ENCODE measurements at places on chromosomes 16 and 17.
A peak's percentile ranks its signal among the peaks of the same experiment; 100 is the strongest.

GRCh38 chr17:9912121-9913099 lies 7.3 kb upstream of the RCVRN start:
- DNase-seq = no peak

GRCh38 chr17:76554131-76554530 lies 14.3 kb downstream of the PRCD start:
- peak; percentile 82 for DNase-seq

DNA sequence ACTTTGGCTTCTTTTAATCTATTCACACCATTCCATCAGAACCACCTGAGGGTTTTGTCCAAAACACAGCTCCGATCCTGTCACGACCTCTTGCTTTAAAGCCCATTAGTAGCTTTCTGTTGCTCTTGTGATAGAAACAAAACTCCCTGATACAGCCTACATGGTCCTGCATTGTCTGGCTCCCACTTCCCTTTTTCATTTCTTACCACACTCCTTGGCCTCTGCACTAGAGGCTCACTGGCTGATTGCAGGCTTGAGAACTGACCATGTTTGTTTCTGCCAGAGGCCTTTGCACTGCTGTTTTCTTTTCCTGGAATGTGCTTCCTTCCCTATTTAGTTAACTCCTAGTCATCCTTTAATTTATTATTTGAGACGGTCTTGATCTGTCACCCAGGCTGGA lies 23.7 kb downstream of the IST1 start:
- no peak for DNase-seq

GRCh38 chr17:2593821-2594721 lies 617 bp downstream of the PAFAH1B1 start:
- DNase-seq = peak; percentile 77

DNA sequence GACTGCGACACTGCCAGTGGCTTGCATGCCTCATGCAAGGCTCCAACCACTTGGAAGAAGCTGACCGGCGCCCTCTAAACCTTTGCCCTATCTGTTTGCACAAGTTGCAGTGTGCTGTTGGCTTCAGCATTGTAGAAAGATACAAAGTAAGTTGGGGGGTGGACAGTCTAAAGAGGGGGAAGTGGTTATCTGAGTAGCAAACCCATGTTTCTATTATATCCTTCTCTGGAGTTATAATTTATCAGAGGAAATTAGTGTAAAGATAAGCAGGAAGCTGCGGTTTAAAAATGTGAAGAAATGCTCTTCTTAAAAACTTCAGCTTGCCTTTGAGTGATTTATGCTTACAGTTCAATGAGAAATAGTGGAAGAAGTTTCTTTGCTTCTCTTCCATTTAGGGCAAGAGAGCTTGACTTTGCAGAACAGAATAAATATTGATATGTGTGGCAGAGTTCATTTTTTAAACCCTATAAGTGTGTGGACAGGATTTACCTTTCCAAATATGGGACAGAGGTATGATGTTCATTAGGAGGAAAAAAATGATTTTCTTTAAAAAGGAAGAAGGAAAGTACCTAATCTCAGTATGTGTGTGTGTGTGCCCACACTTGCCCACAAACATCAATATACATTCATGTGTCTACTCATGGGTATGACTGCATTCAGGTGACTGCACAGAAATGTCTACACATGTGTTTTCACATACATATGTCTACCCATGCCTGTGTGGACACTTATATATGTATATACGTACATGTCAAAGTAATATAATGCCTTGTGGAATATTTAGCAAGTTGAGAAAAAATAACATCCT lies 8.1 kb downstream of the AMZ2 start:
- no peak for DNase-seq

DNA sequence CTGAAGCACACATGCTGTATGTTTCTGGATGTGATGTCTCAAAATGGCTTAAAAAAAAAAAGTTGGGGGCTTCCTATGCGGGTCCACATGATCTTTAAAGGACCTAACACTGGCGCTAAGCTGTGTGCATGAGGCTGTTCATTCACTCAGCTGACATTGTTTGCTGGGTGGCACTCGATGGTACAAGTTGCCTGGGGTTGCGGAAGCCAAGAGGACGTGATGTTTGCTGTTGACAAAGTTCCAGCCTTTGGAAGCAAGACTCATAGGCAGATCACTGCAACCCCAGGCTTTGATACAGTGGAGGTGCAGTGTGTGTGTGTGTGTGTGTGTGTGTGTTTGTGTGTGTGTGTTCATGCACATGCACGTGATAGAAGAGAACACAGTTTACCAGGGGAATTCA lies 29.5 kb upstream of the DNAI2 start:
- DNase-seq = peak; percentile 62

GRCh38 chr16:87955302-87956097 lies 4.3 kb downstream of the BANP start:
- DNase-seq = no peak

DNA sequence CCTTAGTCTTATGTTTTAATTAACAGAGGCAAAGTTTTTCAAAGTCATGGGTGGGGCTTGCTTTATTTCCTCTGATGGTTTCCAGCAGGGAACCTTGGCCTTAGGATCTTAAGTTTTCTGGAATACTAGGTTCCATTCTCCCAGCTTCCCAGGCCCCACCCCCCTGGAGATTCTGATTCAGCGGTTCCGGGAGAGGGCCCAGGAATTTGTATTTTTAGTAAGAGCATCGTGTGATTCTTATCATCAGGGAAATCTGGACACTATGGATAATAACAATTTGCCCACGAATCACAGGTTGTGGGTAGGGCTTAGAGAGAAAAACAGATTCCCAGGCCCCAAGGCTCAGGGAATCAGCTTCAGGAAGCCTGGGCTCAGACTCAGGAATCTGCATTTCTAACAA lies 263.6 kb downstream of the NTN1 start:
- DNase-seq = no peak

- no peak for DNase-seq
Measured at GRCh38 chr16:67723911-67724305, 4.8 kb upstream of the GFOD2 start.

- no peak for DNase-seq
Measured at GRCh38 chr17:3630781-3631180, 5.3 kb downstream of the SHPK start.

- no peak for DNase-seq
Measured at GRCh38 chr17:22142091-22142490, 449.8 kb downstream of the KCNJ18 start.

DNA sequence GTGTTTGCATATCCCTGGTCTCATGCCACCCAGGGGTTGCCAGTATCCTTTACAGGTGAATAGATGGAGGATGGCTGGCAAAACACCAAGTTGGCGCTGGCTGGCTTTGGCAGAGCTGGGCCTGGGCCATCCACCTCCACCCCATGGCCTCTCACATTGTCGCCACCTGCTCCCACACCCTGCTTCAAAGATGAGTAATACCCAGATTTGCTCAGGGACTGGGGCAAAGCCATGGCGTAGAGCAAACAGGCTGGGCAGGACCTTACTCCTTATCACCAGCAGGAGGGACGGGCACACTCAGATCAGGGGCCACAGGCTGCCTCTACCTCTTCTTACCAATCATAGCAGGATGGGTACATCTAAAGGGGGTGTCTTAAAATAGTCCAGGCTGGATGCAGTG lies 24.3 kb downstream of the PLA2G10 start:
- no peak for DNase-seq

- DNase-seq = no peak
Measured at GRCh38 chr17:54626146-54626703, 274.4 kb upstream of the TOM1L1 start.

- DNase-seq = no peak
Measured at GRCh38 chr17:33964344-33964979, 290.6 kb upstream of the CCL2 start.

GRCh38 chr16:49578435-49579024 lies 204.9 kb downstream of the C16orf78 start:
- DNase-seq = no peak

GRCh38 chr17:50656509-50656908 lies 21.8 kb downstream of the ABCC3 start:
- DNase-seq = no peak

DNA sequence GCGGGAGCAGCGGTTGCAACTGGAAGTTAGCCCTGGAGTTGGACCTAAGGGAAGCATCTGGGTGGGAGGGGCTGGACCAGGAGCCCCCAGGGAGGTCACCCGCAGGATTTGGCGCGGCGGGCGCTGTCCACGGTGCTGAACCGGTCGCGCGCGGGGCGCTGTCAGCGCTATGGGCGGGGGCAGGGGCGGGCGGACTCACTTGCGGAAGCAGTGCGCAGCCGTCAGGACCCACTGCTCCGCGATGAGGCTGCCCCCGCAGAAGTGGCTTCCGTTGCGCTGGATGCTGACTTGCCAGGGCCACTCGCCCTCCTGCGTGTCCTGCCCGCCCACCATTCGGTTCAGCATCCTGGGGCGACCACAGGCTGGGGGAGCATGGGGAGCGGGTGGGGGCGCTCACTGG lies 4.5 kb downstream of the PRSS27 start:
- DNase-seq = no peak

DNA sequence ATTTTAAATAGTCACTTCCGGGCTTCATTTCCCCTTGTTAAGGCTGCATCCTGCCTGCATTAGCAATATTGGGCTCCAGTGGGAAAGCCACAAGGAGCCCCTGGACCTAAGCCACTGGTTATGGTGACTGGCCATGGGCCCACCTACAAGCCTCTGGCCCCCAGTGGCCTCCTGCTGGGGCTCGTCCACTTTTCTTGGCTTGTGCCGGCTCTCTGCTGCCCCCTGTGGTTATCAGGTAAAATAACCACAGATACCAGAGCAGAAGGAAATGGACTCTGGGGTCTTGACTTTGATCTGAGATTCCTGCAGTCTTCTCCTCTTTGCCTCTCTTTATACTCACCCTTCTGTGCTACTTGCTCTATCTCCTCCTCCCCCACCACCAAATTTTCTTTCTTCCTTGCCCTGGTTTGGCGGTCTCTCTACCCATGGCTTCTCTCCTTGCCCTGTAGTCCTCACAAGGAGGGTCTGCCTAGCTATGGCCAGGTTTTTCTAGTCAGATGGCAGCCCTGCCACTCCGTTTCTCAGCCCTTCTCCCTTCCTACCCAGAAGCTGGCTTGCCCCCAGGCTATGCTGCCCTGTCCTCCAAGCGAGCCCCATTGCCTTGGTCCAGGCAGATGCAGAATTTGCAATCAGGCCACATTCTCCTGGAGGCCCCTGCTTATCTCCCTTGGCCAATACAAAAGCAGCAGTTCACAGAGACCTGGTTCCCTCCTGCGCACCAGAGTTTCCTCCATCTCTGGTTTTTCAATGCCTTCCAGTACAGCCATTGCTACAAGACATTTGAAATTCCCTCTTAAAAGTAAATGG lies 82.9 kb upstream of the RCVRN start:
- no peak for DNase-seq

- no peak for DNase-seq
Measured at GRCh38 chr16:25210758-25211157, 6.0 kb upstream of the AQP8 start.

DNA sequence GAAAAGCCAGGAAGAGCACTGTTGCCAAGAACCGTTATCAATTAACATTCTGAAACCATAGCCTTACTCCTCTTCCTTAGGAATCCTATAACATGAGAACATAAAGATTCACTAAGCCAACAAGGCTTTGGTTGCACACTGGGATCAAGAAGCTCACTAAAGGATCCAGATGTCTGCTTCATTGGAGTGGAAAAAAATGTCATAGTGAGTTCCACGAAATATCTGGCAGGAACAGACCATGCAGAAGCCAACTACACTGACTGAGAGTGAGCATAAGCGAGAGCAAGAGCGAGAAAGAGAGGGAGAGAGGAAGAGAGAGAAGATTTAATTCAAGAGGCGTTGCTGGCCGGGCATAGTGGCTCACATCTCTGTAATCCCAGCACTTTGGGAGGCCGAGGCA lies 13.4 kb upstream of the MEIOC start:
- no peak for DNase-seq

Measured in amygdala (tissue), 56 donors.